ENCODE measurements at places on chromosomes 13 and 19.

DNA sequence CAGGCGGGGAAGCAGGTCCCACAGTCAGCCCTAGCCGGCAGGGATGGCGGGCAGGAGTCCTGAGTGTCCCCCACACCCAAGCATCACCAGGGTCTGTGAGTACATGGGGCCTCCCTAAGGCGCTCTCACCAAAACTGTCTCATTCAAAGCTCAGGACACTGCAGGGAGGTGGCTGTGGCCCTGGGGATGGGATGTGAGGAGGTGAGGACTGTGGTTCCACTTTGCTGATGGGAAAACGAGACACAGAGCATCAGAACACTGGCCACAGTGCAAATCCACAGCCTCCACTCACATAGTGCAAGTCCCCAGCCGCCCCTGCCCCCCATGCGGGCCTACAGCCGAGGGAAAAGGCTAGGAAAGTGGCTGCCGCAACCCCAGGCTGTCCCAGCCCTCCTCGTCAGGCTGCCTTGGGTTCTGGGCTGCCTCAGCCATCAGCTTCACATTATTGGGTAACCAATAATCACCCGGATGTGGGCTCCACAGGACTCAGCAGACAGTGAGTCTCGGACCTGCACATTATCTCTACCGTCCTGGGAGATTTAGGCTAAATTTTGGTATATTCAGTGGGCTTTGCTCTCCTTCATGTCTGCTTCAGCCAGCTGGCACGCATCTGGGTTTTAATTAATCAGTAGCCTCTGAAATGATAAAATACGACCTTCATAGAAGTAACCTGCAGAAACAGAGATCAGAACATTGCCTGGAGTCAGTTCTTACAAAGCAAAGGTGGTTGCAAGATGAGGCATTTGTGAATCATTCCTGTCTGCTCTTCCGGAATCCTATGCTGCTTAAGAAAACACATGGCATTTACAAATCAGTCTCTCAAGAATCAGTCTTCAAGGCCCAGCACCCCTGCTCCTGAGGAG lies 77.0 kb downstream of the SOX1 start:
- DNase-seq = no peak

DNA sequence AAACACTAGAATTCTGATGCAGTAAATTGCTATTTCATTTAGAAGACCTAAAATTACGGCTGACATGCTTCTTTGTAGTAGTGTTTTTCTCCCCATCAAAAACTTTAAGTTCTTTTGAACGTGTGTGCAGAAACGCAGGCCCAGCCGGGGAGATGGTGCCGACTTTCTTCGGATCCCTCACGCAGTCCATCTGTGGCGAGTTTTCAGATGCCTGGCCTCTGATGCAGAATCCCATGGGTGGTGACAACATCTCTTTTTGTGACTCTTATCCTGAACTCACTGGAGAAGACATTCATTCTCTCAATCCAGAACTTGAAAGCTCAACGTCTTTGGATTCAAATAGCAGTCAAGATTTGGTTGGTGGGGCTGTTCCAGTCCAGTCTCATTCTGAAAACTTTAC lies 98.3 kb downstream of the TNFRSF19 start:
- no peak for DNase-seq

GRCh38 chr13:58542530-58542929 lies 911.0 kb downstream of the PCDH17 start:
- DNase-seq = no peak

DNA sequence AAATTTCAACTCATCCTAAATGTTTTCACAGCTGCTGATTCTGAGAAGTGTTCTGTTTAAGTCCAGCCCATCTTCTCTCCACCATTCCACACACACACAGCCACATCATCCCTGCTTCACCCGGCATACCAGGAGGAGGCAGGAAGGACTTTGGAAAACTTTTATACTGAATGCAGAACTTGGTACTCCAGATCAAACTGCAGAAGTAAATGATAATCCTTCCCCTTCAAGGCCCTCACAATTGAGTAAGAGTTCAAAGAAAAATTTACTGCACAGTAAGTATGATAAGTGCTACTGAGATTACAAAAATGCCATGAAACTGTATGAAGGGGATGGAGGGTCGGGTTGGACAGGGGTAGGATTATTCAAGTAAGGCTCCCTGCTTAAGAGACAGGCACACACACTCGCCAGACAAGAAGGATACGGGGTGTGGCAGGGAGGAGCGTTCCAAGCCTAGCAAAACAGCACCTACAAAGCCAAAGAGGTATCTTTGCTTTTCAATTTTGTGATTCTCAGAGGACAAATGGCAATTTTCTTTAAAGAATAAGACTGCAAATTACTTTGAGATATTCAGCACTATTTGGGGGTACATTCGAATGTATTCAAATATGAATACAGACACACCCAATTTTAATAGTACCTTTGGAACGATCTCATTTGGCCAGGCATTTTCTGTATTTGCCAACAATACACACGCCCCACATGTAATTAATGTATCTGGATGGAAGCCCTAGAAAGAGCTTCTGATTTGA lies 2.5 kb downstream of the USP12 start:
- no peak for DNase-seq

GRCh38 chr19:30084390-30084819 lies 142.4 kb downstream of the URI1 start:
- no peak for DNase-seq

Measured in retina (tissue), 1 donor.